CD4-positive, alpha-beta T cell treated with Interleukin-12 subunit alpha and Interleukin-12 subunit beta, for 1 hour (primary cell): ENCODE measurements at places on chromosomes 4 and X.

GRCh38 chr4:143360838-143361625, 24.4 kb downstream of the GAB1 start:
- DNase-seq: no peak

GRCh38 chr4:78529569-78530209, 21.9 kb upstream of the ANXA3 start:
- no peak for DNase-seq

DNA sequence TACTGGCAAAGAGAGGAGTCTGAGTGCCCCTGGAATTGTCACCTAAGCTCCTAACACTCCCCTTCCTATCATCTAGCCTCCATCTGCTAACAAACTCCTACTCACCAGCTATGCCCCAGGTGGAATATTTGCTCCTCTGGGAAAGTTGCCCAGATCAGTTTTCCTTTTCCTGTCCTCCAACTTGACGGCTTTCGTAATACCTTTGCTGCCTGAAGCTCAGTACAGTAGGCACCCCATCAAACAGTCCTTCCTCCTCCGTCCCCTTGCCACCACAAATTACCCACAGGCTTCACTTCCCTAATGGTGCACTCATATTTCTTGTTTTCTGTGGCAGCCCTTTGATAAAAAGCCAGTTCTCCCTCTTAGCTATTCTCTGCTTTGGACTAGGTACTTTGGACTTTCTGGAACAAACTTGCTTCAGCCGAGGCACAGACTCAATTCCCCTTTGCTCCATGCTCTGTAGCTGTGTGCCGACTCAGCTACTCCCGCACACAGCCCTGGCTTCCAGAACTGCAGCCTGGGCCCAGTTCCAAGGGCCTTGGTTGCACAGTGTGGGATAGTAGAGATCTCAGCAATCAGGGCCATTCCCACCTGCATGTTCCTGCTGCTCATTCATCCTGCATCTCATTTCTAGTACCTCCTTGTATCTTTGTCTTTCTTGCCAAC, 605.1 kb downstream of the BCOR start:
- no peak for DNase-seq

GRCh38 chr4:118346495-118346894, 6.3 kb downstream of the PRSS12 start:
- no peak for DNase-seq
